H1 (cell line): ENCODE measurements at places on chromosomes 5 and 9. TPM values are rescaled to one million over a fixed set of nuclear protein-coding genes. Genes with fewer than 3 reads are reported as not detected.
A peak's percentile ranks its signal among the peaks of the same experiment; 100 is the strongest.

DNA sequence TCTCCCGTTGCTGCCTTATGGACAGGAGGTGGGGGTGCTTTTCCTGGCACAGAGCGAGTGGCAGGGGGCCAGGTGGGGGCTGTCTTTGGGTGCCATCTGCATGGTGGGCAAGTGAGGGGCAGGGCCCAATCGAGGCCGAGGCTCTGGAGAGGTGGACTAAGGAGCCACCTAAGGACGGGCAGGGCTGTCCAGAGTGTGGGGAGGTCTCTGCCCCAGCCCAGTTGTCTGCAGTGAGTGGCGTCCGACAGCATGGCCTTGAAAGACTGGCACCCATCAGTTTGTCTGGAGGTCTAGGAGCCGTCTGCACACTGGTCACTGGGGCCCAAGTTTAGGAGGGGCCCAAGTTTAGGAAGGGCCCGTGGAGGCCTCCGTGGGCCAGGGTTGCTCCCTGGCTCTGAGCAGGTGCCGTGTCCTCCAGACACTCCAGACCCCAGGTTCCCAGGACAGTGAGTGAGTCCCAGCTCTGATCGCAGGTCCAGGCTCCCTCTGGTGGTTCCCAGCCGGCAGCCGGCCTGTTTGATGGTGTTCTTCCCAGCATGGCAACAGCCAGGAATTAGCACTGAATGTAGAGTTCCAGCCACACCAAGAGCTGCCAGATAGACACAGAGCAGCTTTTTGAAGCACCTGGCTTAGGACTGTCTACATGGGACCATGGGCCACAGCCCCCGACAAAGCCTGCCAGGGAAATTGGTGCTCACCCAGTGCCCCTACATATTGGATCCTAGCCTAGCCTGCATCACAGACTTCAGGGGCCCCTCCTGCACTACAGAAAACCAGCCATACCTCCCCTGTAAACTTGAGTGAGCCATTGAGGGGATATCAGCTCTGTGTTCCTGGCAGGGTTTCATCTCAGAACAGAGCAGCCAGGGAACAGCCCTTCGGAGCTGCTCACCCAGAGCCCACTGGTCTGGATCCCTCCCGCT lies 120.9 kb downstream of the WNK2 start:
- H3K4me3 ChIP-seq: no peak overlapping the region
- no peak overlapping the region for H3K27ac ChIP-seq
- no peaks in the 10 kb centered on the region for H3K4me1 ChIP-seq
- H3K27me3 ChIP-seq: no peaks in the 10 kb centered on the region

DNA sequence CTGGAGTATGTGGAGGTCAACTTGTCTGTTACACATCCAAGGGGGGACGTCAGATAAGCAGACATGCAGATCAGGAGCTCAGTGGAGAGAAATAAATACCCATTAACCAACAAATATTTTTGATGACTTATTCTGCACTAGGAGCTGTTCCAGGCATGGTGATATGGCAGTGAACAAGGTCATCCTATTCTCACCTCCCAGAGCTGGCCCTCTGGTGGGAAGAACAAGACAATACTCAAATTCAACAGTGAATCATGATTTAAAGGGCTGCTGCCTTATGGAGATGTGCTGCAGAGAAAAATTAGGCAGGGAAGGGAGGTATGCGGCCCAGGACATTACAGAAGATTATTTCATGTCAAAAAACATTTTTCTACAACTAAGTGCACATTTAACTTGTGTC lies 36.5 kb downstream of the SYK start:
- H3K36me3 ChIP-seq: no peaks in the 10 kb centered on the region
- H3K4me1 ChIP-seq: no peaks in the 10 kb centered on the region; the same call in 1 of the 2 replicates
- H3K4me3 ChIP-seq: no peak overlapping the region
- DNase-seq: no peak

GRCh38 chr9:120860083-120860482 lies 16.9 kb downstream of the PHF19 start:
- no peaks in the 10 kb centered on the region; the same call in 1 of the 2 replicates for H3K4me1 ChIP-seq
- no peak for DNase-seq
- H3K27ac ChIP-seq: no peak overlapping the region
- H3K4me3 ChIP-seq: no peak overlapping the region
- H3K36me3 ChIP-seq: no peaks in the 10 kb centered on the region; the same call in 1 of the 2 replicates
- no peaks in the 10 kb centered on the region for H3K27me3 ChIP-seq

DNA sequence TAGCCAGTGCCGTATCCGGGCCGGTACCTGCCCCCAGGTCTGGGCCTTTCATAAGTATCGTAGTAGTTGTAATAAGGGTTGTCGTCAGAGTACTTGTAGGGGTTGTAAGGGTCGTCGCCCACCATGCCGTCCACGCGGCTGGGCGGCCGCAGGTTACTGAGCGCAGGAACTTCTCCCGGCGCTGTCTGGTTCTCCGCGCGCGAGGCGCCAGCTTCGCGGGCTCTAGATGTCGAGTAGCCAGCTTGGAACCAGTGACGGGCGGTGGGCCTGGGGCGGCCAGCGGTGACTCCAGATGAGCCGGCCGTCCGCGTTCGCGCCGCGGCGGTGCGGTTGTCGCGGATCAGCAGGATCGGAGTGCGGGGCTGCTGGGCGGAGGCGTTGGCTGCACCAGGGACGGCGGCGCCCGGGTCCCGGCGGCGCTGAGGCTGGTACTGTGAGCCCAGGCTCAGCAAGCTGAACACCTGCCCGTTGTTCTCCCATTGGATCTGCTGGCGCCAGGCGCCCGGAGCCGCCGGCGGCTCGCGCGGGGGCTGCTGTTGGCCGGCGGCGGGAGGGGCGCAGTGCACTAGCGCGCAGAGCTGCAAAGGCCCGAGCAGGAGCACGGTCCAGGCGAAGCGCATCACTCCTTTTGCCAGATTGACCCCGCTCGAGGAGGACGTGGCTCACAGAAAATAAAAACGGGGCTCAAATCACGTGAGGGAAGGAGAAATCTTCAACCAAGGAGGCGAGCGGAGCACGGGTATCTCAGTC lies 518 bp downstream of the LOX start:
- H3K27ac ChIP-seq: no peak overlapping the region
- DNase-seq: peak; percentile 82
- H3K4me3 ChIP-seq: peak overlapping the region; percentile 68

GRCh38 chr5:180126716-180127681 lies 55.4 kb upstream of the RNF130 start:
- no peak for DNase-seq
- no peak overlapping the region for H3K27ac ChIP-seq
- no peaks in the 10 kb centered on the region for H3K36me3 ChIP-seq
- no peak overlapping the region; the same call in 1 of the 2 replicates for H3K4me3 ChIP-seq

DNA sequence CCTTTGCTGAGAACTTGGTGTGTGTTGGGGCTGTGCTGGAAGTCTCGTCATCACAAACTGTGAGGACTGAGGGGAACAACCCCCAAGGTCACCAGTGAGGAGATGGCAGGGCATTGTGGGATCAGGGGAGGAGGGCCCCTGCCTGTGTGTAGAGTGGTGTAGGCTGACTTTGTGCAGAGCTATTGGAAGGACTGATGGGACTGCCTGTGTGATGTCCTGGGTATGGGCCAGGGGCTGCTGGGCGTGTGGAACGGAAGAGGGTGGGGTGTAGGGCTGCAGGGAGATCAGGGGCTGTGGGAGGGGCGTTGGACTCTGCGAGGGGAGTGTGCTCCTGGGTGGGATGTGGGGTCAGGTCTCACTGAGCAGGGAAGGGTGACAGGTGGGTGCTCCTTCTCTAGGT lies 3.6 kb downstream of the WNK2 start:
- H3K36me3 ChIP-seq: no peaks in the 10 kb centered on the region
- peaks cover 29% of the 10 kb centered on the region for H3K27me3 ChIP-seq
- no peaks in the 10 kb centered on the region for H3K4me1 ChIP-seq
- H3K27ac ChIP-seq: no peak overlapping the region
- DNase-seq: no peak
- H3K4me3 ChIP-seq: no peak overlapping the region

GPR21 gene
- 0.58 and 0.65 TPM in 2 replicates for total RNA-seq

LCN12 gene
- total RNA-seq: 1.5 and 1.7 TPM in 2 replicates

ANP32B gene
- 77.0 and 88.1 TPM in 2 replicates for total RNA-seq

OR1B1 gene
- total RNA-seq: not detected in 2 replicates
